Parietal lobe (tissue), 2 donors: ENCODE measurements at places on chromosomes 12 and 14. TPM values are rescaled to one million over a fixed set of nuclear protein-coding genes. Genes with fewer than 3 reads are reported as not detected.

Gene CLEC4D
- not detected for total RNA-seq

Gene TSPAN19
- total RNA-seq = 1.3 TPM

Gene DEGS2
- 0.31 TPM for total RNA-seq

Gene ACSS3
- total RNA-seq = 6.3 TPM

Gene PLEKHD1
- 0.31 TPM for total RNA-seq

Gene P2RX2
- not detected for total RNA-seq

Gene FAM181A
- total RNA-seq = 1.6 TPM

Gene ACVR1B
- 50.1 TPM for total RNA-seq

Gene ZC3H14
- total RNA-seq = 102 TPM

Gene DDN
- total RNA-seq = 5.3 TPM

Gene LYZ
- 2.2 TPM for total RNA-seq

Gene SLCO1B3
- total RNA-seq = not detected

Gene SSPN
- total RNA-seq = 2.2 TPM

Gene GYS2
- total RNA-seq = not detected
